ENCODE measurements at places on chromosomes 1 and 21. TPM values are rescaled to one million over a fixed set of nuclear protein-coding genes. Genes with fewer than 3 reads are reported as not detected.

- no peaks in the 10 kb centered on the region for H3K27me3 ChIP-seq
- H3K27ac ChIP-seq = no peak overlapping the region
- peaks cover 6% of the 10 kb centered on the region for H3K4me1 ChIP-seq
- no peak overlapping the region for H3K4me3 ChIP-seq
Observed at GRCh38 chr1:150210706-150211105, 25.2 kb downstream of the ANP32E start.

- H3K27ac ChIP-seq = no peak overlapping the region
- DNase-seq = no peak
- H3K4me1 ChIP-seq = no peaks in the 10 kb centered on the region
- H3K4me3 ChIP-seq = no peak overlapping the region
Observed at GRCh38 chr21:44255511-44255981, 6.2 kb downstream of the DNMT3L start.

DNA sequence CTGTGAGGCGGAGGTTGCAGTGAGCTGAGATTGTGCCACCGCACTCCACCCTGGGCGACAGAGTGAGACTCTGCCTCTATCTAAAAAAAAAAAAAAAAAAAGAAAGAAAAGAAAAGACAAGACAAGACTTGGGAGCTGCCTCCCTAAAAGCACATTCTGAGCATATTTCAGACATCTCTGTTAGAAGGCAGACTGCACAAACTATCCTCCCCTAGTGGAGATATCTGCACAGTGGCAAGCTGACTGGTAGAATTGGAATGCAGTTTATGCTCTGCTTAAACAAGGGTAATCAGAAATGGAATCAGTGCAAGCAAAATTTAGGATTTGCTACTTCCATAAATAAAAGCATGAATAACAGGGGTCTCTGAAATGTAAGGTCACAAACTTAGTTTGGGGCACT, 31.8 kb downstream of the GNG4 start:
- no peaks in the 10 kb centered on the region for H3K4me1 ChIP-seq
- no peak overlapping the region for H3K27ac ChIP-seq
- H3K4me3 ChIP-seq = no peak overlapping the region
- no peaks in the 10 kb centered on the region for H3K27me3 ChIP-seq
- DNase-seq = no peak

The CITED4 gene
- polyA plus RNA-seq = 37.9 TPM

GRCh38 chr1:67537667-67538018, 107.4 kb upstream of the SERBP1 start:
- H3K27me3 ChIP-seq = no peaks in the 10 kb centered on the region
- no peak overlapping the region for H3K27ac ChIP-seq
- no peaks in the 10 kb centered on the region for H3K36me3 ChIP-seq
- H3K4me3 ChIP-seq = no peak overlapping the region
- no peaks in the 10 kb centered on the region for H3K4me1 ChIP-seq

The DIPK1A gene
- 21.9 TPM for polyA plus RNA-seq

The HEYL gene
- not detected for polyA plus RNA-seq

DNA sequence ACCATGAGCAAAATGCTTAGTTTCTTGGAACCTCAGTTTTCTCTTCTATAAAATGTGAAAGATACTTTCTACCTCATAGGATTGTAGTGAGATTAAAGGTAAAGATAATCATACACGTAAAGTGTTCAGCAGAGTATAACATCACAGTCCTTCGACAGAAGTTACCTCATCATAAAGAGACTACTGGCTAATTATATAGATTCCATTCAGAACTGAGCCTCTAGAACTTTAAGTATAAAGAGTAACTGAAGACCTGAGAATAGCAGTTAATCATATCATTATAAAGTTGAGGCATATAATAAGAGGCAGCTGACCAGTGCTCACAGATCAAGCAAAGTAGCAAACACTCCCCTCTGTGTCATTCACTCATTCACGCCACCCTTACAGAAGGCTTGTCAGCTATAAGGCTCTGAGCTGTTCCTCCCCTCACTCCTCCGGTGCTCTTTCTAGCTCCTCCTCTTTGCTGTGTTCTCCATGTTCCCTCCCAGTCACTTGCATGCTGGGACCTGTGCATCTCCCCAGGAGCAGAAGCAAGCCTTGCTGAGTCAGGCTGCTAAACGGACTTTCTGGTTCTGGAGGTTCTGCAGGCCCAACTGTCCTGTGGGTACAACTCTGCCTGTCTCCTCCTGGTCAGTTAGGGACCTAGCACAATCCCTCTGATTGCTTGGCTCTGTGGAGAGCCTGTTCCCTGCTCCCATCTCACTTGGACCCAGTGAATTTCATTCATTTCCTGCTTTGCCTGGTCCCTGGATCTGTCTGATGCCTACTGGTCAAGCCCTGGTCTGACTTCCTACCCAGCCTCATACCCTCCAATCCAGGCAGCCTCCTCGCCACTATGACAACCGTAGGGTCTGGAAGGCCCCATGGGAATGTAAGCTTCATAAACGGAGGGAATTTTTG, 28.3 kb upstream of the LY9 start:
- peaks cover 16% of the 10 kb centered on the region for H3K4me1 ChIP-seq
- peak; percentile 31 for DNase-seq
- no peaks in the 10 kb centered on the region for H3K36me3 ChIP-seq
- H3K4me3 ChIP-seq = peak overlapping the region; percentile 48

The S100A1 gene
- not detected for polyA plus RNA-seq

The PEA15 gene
- 4.7 TPM for polyA plus RNA-seq

GRCh38 chr1:184030433-184031091, 7.0 kb downstream of the COLGALT2 start:
- no peaks in the 10 kb centered on the region for H3K4me1 ChIP-seq
- no peak overlapping the region for H3K4me3 ChIP-seq
- no peak overlapping the region for H3K27ac ChIP-seq
- H3K36me3 ChIP-seq = no peaks in the 10 kb centered on the region

The CTSE gene
- not detected for polyA plus RNA-seq

GRCh38 chr21:42360317-42360716, 6.0 kb downstream of the TFF1 start:
- H3K27me3 ChIP-seq = no peaks in the 10 kb centered on the region
- no peaks in the 10 kb centered on the region for H3K36me3 ChIP-seq
- no peak for DNase-seq
- H3K4me1 ChIP-seq = no peaks in the 10 kb centered on the region
- no peak overlapping the region for H3K4me3 ChIP-seq
- no peak overlapping the region for H3K27ac ChIP-seq

- peak overlapping the region; percentile 13 for H3K4me3 ChIP-seq
- no peak overlapping the region for H3K27ac ChIP-seq
- no peaks in the 10 kb centered on the region for H3K36me3 ChIP-seq
- peaks cover 2% of the 10 kb centered on the region for H3K27me3 ChIP-seq
- H3K4me1 ChIP-seq = peaks cover 3% of the 10 kb centered on the region
Observed at GRCh38 chr1:31715087-31715872, 11.5 kb upstream of the COL16A1 start.

DNA sequence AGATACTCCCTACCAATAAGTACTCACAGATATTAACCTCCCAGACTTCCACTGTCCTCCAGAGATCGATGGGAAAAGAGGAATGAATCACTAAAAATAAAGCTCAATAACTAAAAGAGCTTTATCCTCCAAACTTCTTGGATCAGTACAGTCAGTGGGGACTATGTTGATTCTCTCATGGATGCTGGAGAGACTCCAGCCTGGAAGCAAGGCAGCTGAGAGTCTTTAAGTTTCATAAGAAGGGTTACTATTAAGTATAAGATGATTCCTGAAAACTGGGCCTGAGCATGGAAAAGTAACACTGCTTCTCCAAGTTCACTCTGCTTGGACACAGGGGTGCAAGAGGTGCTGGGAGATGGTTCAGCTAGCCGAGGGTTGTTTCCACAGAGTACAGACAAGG, 6.2 kb upstream of the DDR2 start:
- no peak for DNase-seq
- H3K27me3 ChIP-seq = no peaks in the 10 kb centered on the region
- H3K27ac ChIP-seq = no peak overlapping the region
- H3K4me3 ChIP-seq = no peak overlapping the region
- no peaks in the 10 kb centered on the region for H3K36me3 ChIP-seq

- no peaks in the 10 kb centered on the region for H3K4me1 ChIP-seq
- H3K27ac ChIP-seq = no peak overlapping the region
- H3K4me3 ChIP-seq = no peak overlapping the region
Observed at GRCh38 chr1:17596651-17597509, 57.4 kb downstream of the ARHGEF10L start.

The FNDC5 gene
- polyA plus RNA-seq = not detected

The KMO gene
- polyA plus RNA-seq = not detected

DNA sequence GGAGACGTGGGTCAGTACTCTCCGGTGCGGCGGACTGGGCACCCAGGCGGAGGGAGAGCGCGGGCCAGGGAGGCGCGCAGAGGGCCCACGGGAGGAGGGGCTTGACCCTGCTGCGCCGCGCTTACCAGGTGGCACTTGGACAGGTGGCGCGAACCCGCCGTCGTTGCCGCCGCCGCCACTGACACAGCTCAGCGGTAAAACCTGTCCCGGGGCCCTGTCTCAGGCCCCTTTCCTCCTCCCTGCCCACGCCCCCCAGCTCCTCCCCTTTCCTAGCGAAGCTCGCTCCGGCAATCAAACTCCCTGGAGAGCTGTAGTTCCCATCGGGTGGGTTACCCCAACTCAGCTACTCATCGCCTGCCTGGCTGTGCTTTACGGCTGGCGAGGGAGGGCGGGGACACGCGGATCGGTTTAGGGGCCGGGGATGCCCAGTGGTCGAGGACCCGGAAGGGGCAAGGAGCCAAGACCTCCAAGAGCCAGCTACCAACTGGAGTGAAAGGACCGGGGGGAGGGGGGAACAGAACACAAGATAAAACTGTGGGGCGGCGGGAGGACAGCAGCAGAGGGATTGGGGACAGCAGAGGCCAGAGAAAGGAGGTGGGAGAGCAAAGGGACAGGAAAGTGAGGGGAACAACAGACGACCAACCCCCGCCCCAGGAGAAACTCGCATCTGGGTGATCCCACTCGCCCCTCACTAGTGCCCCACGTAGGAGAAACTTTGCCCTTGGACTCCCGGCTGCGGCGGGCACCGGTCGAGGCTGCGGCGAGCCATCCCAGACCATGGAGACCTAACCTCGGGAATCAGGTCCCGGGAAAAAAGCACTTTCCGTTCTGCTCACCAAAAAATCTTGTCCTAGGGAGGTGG, 2.9 kb downstream of the GFI1 start:
- no peak for DNase-seq
- H3K4me1 ChIP-seq = peaks cover 11% of the 10 kb centered on the region

DNA sequence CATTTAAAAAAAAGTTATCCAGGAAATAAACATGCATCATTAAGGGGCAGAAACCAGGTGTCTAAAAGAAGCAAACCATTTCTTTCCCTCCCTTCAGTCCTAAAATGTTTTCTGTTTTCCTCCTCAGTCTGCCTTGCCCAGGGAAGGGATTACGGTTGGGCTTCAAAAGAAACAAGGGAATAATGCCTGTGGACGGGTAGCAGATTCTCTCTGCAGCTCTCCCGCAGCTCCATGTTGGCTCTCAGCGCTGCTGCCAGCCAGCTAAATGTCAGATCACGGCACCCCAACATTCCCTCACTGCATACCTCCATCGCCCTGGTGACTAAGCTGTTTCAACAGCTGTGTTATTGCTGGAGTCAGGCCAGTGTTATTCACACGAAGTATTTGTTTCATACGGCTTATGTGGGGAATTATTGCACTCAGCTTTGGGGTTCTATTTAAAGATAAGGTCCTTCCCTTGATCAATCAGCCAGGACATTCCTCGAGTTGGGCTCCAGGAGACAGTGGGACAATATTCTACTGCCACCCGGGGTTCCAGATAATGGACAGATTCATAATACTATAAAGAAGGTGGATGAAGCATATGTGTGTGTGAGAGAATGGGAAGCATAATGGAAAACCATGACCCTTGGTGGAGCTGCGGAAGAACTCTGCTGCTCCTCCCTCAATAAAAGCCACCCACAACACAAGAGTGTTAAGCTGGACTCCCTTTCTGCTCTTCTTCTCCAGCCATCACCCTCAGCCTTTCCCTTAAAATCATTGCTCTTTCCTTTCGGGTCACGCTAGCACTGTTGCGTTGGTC, 58.2 kb downstream of the WLS start:
- H3K4me3 ChIP-seq = no peak overlapping the region
- no peak overlapping the region for H3K27ac ChIP-seq
- no peaks in the 10 kb centered on the region for H3K36me3 ChIP-seq

GRCh38 chr1:57485643-57486042, 61.8 kb upstream of the DAB1 start:
- no peaks in the 10 kb centered on the region for H3K4me1 ChIP-seq
- no peak overlapping the region for H3K27ac ChIP-seq
- H3K36me3 ChIP-seq = no peaks in the 10 kb centered on the region
- no peak for DNase-seq

The PDC gene
- not detected for polyA plus RNA-seq

The CNKSR1 gene
- 0.63 TPM for polyA plus RNA-seq

DNA sequence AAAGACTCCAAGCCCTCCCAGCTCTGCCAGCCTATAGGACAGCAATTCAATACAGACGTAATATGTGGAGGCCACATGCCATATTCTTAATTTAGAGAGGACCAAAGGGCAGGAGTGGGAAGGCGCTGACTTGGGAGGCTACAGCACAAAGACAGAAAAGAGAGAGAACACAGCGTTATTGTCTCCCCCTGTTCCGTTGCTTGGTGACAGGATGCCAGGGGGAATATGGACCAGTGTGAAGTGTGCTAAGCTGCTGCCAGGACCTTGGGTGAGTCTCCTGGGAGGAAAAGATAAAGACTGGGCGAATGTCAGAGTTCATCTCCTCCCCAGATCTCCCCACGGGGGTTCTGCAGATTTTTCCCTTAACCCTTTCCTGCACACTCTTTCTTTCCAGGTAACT, 102.1 kb upstream of the ADAR start:
- H3K4me1 ChIP-seq = peaks cover 5% of the 10 kb centered on the region
- H3K36me3 ChIP-seq = no peaks in the 10 kb centered on the region
- H3K27ac ChIP-seq = no peak overlapping the region
- no peaks in the 10 kb centered on the region for H3K27me3 ChIP-seq
- no peak overlapping the region for H3K4me3 ChIP-seq

DNA sequence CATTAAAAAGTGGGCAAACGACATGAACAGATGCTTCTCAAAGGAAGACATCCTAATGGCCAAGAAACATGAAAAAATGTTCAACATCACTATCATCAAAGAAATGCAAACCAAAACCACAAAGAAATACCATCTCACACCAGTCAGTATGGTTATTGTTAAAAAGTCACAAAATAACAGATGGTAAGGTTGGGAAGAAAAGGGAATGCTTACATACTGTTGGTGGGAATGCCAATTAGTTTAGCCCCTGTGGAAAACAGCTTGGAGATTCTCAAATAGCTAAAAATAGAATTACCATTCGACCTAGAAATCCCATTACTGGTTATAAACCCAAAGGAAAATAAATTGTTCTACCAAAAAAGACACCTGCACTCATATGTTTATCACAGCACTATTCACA, 369.4 kb downstream of the KCNH1 start:
- no peak overlapping the region for H3K4me3 ChIP-seq
- DNase-seq = no peak
- H3K36me3 ChIP-seq = no peaks in the 10 kb centered on the region
- H3K4me1 ChIP-seq = no peaks in the 10 kb centered on the region

DNA sequence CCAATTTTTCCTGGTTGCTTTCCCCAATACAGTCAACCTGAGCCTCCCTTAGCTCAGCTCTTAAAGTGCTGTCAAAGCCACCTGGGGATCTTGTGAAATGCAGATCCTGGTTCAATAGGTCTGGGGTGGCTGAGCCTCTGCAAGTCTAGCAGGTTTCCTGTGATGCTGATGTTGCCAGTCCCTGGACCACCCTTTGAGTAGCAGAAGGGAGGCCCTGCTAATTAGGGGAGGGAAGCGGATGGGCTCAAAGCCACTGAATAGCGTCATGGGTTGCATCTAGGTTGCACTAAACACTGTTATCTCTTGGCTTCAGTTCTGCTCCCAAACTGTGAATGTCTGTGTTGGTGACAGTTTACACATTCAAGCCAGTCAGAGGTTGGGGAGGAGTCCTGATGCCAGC, 127.2 kb downstream of the KAZN start:
- H3K4me3 ChIP-seq = no peak overlapping the region
- H3K27ac ChIP-seq = no peak overlapping the region
- no peak for DNase-seq

- H3K27me3 ChIP-seq = no peaks in the 10 kb centered on the region
- H3K4me1 ChIP-seq = peaks cover 20% of the 10 kb centered on the region
- no peaks in the 10 kb centered on the region for H3K36me3 ChIP-seq
Observed at GRCh38 chr21:45109831-45110492, 35.6 kb downstream of the ADARB1 start.

The BRDT gene
- polyA plus RNA-seq = not detected
